Progenitor cell of endocrine pancreas (in vitro differentiated cells): ENCODE measurements at places on chromosomes 5 and 9. TPM values are rescaled to one million over a fixed set of nuclear protein-coding genes. Genes with fewer than 3 reads are reported as not detected.

DAB2IP gene
- 63.2 and 67.8 TPM in 2 replicates for total RNA-seq

PLEKHG4B gene
- 56.8 and 59.5 TPM in 2 replicates for total RNA-seq

ZNF483 gene
- total RNA-seq, result 20.3 and 21.7 TPM in 2 replicates

GRXCR2 gene
- total RNA-seq, result not detected in 2 replicates

PCSK1 gene
- 1.9 and 2.0 TPM in 2 replicates for total RNA-seq

ESM1 gene
- total RNA-seq, result not detected in 2 replicates

FAM200C gene
- 6.5 and 7.0 TPM in 2 replicates for total RNA-seq

WNT8A gene
- total RNA-seq, result not detected in 2 replicates

RUSC2 gene
- total RNA-seq, result 17.9 and 20.8 TPM in 2 replicates

PCDHGB1 gene
- 2.3 TPM in 2 replicates for total RNA-seq

GABBR2 gene
- 0.49 and 0.84 TPM in 2 replicates for total RNA-seq

PCDHA10 gene
- 18.3 and 19.2 TPM in 2 replicates for total RNA-seq

GRCh38 chr9:127915801-127916719 lies 781 bp downstream of the ST6GALNAC4 start:
- peaks cover 4% of the 10 kb centered on the region for H3K4me1 ChIP-seq
- H3K4me3 ChIP-seq, result peak overlapping the region; percentile 64
- DNase-seq, result no peak

- H3K36me3 ChIP-seq, result peaks cover 18% of the 10 kb centered on the region
- H3K4me3 ChIP-seq, result no peak overlapping the region
- no peaks in the 10 kb centered on the region for H3K4me1 ChIP-seq
- no peak overlapping the region for H3K27ac ChIP-seq
- no peaks in the 10 kb centered on the region for H3K27me3 ChIP-seq
Measured at GRCh38 chr9:93254806-93255493, 71.0 kb downstream of the WNK2 start.

DNA sequence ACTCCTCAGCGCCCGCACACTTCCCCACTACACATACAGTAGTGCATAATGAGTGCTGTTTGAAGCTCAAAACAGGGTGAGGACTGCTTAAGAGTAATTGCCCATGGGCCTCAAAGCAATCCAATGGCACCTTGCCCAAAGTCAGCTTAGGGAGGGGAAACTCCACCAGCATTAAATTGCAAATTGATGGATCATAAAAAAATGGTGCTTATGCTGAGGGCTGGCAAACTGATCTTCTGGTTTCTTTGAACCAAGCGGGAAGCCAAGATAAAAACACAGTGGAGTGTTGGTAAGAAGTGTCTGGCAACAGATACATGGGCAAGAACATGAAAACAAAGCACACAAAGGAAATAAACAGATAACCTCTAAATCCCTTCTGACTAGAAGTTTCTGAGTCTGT lies 28.0 kb downstream of the TLE1 start:
- no peak overlapping the region for H3K4me3 ChIP-seq
- no peaks in the 10 kb centered on the region for H3K27me3 ChIP-seq
- H3K27ac ChIP-seq, result no peak overlapping the region
- H3K36me3 ChIP-seq, result peaks cover 28% of the 10 kb centered on the region
- peaks cover 33% of the 10 kb centered on the region for H3K4me1 ChIP-seq

DNA sequence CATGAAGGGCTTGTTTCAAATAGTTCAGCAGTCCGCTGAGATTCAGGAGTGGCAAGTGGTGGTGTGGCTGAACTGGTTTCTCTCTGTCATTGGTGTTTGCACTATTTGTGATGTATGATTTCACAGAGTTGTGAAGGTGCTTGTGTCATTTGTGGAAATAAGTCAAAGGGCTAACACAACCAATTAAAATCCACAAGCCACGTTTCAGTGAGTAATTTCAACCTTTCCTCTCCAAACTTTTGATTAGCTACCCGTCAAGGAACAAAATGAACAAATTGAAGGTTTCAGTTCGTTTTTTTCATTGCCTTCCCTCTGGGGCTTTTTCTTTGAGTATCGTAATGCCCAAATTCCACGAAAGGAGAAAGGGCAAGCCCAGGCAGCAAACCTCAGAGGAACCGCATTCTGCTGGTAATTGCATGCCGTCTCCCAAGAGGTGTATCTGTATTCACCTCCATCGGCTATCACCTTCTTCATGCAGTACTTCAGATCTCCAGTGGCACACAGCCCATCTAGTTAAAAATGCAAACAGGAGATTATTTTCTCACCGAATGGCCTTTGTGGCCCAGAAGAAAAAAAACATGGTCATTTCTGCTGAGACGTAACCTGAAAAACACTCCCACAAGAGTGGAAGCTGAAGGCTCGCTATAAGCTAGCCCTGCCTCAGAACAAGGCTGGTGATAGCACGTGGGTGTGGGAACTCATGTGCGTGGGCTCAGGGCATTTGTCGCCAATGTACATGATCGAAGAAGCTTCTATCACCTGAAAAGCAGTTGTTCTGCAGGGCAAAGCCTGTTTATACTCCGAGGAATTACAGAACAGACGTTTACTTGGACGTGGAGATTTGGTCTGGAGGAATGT lies 197.1 kb downstream of the NR3C1 start:
- H3K36me3 ChIP-seq, result peaks cover 6% of the 10 kb centered on the region
- no peak for DNase-seq
- peaks cover 17% of the 10 kb centered on the region for H3K4me1 ChIP-seq
- peak overlapping the region; percentile 26 for H3K27ac ChIP-seq

DNA sequence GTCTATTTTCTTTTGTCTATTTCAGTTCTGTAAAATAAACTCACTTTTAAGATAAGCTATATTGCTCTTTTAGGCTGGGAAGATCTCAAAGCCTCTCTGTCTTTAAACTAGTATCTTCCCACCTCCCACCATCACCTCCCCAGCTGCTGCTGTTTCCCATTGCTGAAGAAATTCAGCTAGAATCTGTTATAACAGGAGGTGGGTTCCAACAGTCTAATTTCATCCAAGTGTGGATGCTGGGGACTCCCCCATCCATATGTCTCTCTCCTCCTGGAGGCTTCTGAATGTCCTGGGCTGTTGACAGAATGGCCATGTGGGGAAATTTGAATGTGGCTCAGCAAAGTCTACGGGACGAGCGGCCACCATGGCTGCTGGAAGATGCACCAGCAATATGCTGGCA lies 301.0 kb downstream of the RASEF start:
- H3K4me3 ChIP-seq, result no peak overlapping the region
- DNase-seq, result no peak
- peaks cover 20% of the 10 kb centered on the region for H3K4me1 ChIP-seq
- peaks cover 2% of the 10 kb centered on the region for H3K36me3 ChIP-seq

- no peak overlapping the region for H3K4me3 ChIP-seq
- H3K27me3 ChIP-seq, result peaks cover 35% of the 10 kb centered on the region
- peaks cover 30% of the 10 kb centered on the region for H3K4me1 ChIP-seq
Measured at GRCh38 chr9:109316207-109316640, 4.6 kb downstream of the EPB41L4B start.

DNA sequence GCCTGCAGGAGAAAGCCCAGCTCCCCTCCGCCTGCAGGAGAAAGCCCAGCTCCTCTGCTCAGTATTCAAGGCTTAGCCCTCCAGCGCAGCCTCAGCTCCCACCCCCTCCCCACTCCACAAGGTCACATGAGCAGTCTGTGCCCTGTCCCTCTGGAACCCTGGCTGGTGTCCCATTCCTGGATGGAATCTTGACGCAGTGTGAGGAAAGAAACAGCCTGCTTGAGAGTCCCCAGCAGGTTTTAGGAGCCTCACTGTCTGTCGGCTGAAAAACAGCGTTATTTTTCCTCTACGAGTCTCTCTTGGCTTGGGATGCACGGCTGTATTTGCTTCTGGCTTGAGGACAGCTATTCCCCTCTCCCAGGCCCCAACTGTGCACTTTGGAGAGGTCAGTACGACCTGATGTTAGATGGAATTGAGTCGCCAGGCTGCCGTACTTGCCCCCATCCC lies 210.1 kb upstream of the TRIM32 start:
- no peak for DNase-seq
- H3K36me3 ChIP-seq, result no peaks in the 10 kb centered on the region
- no peaks in the 10 kb centered on the region for H3K4me1 ChIP-seq
- H3K27ac ChIP-seq, result no peak overlapping the region
- no peak overlapping the region for H3K4me3 ChIP-seq
- peaks cover 3% of the 10 kb centered on the region for H3K27me3 ChIP-seq

DNA sequence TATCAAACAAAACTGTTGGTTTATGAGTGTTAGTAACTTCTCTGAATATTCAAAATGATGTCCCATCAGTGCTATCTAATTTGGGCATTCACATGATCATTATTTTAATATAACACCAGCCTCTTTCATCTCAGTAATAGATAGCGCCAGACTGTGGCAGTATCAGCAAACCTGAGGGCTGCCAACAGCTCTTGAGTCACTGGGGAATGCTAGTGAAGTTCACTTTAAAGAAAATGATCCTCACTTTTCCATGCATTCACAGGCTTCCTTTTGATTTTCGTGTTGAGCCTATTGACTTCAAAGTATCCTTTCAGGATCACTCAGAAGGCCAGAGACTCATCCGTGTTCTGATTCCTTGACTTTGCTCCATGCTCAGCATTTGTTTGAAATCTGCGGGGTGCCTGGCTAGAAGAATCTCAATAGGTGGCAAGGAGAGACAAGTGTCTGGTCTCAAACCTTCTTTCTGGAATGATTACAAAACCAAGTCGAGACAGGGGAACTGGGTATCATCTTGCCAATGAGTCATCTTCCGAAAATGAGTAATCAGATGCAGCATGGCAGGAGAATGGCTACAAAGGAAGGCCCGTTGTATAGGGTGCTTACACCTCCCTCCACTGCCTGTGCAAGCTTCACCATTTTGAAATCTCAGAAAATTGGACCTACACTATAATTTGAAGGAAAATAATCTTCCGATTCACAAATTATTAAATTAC lies 509.1 kb downstream of the RASEF start:
- peaks cover 7% of the 10 kb centered on the region for H3K27me3 ChIP-seq
- peaks cover 19% of the 10 kb centered on the region for H3K4me1 ChIP-seq
- no peaks in the 10 kb centered on the region for H3K36me3 ChIP-seq
- no peak overlapping the region for H3K4me3 ChIP-seq

- peaks cover 12% of the 10 kb centered on the region for H3K4me1 ChIP-seq
- H3K27me3 ChIP-seq, result no peaks in the 10 kb centered on the region
- no peak for DNase-seq
- H3K36me3 ChIP-seq, result peaks cover 2% of the 10 kb centered on the region
Measured at GRCh38 chr9:83281306-83282255, 218.6 kb upstream of the RASEF start.

DNA sequence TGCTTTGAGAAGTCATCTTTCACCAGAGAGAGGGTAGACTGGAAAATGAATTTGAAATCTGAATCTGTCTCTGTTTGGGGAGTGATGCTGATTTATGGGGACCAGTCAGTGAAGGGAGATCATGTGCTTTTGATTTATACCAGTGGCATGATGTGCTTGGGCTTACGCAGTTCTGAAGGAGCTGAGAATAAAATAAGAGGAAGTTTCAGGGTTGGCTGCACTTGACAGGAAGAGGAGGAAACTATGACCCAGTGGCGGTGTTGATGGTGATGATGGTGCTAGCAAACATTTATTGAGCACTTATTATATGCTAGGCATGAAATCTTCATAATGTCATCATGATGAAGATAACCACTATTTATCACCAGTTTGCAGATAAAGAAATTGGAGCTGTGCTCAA lies 136.4 kb upstream of the GLRA1 start:
- no peaks in the 10 kb centered on the region for H3K36me3 ChIP-seq
- no peak overlapping the region for H3K4me3 ChIP-seq
- DNase-seq, result no peak
- no peak overlapping the region for H3K27ac ChIP-seq
